ENCODE measurements at places on chromosomes 13 and 19.

GRCh38 chr19:17255150-17255621 is 9.4 kb downstream of the USHBP1 start:
- DNase-seq = no peak

DNA sequence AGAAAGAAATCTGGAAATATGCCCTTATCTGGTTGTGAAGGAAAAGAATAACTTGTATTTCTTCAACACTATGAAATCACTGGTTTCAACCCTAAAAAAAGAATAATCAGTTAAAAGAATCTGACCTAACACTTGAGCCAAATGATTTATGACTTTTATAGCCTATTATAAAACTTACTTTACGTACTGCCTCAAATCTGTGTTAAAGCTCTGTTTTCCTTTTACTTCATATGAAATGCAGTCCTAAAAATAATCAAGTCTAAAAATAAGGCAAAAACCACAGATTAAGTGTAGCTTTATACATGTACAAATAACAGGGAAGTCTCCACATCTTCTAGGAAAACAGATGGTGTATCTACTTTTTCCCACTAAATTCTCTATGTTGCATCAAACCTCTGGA is 101.3 kb downstream of the VWA8 start:
- DNase-seq = no peak

DNA sequence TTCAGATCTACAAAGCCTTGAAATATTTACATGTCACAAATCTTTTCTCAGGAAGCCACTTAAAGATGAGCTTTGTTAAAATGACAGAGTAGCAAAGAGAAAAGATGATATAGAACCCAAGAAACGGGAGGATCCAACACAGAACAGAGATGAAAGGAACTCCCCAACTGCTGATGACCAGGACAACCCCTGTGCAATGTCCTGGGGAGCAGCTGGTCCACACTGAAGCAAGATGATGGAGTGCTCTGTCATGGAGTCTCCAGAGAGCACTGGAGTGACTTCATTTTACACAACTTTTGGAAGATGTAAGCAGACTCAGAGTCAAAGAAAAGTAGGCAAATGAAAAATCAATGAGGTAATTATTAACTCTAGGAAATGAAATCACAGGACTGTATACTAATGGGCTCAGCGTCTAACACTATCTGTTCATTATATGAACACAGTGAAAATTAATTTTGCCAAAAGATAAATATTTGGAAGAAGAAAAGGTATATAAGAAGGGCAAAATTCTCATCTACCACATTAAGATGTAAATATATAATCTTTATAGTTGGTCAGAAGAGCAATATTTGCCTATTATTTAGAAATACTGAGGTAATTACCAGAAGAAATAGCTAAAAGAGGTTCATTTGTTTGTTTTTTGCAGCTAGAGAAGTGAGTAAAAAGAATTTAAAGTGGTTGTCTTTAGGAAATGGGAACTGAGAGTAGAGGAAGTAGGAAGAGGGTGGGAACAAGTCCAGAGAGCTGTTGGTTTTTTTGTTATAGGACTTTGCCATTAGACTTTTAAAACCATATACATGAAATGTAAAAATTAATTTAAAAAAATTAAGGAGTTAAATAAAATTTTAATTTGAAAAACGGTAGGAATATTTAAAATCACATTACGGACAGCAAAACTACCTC is 30.5 kb downstream of the MTRF1 start:
- DNase-seq = no peak

DNA sequence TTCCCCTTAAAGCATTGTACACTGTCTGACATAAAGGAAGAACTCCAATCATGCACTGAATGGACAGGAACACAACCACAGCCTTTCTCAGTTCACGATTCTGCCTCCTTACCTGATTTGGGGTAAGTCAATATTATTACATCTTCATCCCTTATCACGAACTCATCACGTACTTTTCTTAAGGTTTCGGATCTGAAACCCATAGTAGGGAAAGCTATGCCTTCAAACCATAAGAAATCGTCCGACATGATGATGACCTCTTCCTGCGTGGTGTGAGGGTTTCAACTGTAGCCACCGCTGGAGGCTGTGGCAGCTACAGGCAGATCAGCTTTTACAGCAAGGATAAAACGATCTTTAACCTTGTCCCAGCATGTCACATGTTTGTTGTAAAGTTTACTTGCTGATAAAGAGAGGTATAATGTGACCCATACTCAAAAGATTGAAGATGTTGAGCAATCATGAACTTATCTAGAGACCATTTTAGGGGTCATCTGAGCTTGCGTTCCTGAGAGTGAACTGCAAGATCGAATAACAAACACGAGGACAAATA is at the start of gene SULT2A1:
Gene SULT2A1 (minus strand): TSS at position 306 of the 550 bp plus-strand sequence. CDS start 58 bp downstream, at position 248.
- no peak for DNase-seq

- DNase-seq = no peak
Observed at GRCh38 chr13:107586216-107586615, 629.1 kb downstream of the LIG4 start.

DNA sequence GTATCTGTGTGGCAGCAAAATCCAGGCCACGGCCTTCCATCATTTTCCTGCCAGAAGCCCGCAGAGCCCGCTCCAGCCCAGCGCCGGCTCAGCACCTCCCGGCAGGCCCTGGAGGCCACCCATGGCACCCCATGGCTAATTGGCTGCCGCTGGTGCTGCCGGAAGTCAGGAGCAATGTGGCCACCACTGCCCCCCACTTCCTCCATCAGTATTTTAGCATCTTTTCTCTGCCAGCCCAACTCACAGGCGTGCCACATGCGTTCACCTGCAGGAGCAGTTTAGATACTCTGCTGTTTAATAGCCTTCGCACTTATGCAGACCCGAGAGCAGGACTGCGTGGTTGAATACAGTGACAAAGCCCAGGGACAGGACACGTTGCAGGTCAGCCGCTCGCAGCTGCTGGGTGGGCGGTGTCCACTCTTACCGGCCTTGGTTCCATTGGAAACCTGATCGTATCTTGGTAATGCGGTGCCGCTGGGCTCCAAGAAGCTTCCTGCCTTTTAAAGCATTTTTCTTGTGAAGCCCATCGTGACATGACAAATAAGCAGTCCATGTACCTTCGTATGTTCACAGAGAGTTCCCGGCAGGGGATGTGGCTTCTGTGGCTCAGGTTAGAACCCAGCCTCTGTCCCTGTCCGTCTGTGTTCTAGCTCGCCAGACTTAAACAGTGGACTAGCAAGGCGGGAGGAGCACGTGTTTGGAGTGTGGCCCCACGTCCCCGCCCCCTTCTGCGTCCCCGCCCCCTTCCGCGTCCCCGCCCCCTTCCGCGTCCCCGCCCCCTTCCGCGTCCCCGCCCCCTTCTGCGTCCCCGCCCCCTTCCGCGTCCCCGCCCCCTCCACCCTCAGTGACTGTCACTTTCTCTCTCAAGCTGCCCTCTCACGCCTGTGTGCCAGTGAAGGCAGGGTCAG is 162.0 kb upstream of the SOX1 start:
- DNase-seq = no peak

GRCh38 chr13:100899720-100900316 is 225.2 kb upstream of the TMTC4 start:
- DNase-seq = no peak

DNA sequence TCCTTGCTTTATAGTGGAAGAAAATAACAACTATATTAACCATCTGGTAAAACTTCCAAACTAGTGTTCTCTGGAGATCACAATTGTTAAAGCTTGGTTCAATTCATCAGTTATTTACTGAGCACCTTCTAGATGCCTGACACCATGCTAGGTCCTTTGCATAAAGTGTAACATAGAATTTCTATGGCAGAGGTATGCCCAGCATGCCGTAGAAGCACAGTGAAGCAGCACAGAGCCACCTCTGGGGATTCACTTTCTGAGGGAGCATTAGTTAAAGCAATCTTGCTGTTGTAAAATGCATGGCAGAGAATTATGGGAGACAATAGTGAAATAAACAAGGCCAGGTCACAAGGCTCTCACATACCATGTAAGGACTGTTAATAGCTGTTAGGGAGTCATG is 75.2 kb downstream of the LRRC63 start:
- no peak for DNase-seq

DNA sequence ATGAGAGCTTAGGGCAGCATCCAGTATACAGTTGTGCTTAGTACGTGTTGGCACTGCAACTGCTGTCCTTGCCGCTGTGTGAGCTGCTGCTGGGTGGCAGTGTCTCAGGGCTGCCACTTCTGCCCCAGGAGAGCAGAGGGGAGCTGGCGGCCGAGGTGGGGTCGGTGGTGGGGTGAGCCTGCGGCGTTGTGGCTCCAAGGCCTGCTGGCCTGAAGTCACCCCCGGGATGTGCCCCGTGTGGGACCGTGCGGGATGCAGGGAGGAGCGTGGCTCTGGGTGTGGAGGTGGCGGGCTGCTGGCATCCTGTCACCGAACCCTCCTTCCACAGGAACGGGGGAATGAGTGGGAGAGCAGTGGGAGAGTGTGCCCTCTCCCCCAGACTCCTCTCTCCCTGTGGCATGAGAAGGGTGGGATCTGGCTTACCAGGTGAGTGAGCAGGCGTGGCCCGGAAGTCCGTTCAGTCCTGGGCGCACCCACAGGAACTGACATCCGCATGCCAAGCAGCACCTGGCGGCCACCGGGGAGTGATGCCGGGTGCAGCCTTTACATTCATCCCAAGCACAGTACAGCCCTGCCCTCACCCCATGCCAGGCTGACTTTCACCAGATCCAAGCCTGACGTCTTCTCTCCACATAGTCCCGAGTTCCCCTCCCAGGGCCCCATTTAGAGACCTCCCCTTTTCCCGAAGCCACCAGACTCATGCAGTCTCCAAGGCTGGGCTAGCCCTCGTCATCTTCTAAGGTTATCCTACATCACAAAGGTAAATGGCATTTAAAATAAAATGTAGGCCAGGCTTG is 26.6 kb downstream of the MCF2L start:
- DNase-seq = no peak

DNA sequence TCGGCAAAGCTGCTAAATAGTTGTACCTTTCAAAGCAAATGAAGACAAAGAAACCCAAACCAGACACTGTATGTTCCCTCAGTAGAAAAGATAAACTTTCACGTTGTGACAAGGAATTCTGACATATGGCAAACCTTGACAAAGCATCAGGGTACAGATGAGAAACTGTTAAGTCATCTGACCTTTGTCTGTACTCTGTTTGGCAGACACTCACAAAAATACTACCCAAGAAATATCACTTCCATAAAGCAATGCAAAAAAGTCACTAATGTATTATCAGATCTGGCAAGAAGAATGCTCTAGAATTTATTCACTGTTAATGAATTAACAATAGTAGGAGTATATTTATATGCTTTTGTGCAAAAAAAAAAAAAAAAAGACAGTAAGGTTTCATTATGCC is 843.7 kb downstream of the DIAPH3 start:
- DNase-seq = no peak

DNA sequence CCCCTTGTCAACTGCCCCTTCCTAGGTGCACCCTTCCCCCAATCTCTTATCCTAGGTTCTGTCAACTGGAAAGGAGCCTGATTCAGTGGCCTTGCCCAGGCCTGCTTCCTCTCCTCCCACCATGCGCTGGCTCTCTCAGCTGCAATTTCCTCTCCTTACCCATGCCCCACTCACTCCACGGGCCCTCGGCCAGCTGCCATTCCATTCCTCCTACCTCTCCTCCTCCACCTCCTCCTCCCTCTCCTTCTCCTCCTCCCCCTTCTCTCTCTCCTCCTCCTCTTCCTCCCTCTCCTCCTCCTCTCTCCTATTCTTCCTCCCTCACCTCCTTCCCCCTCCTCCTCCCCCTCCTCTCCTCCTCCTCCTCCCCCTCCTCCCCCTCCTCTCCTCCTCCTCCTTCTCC is 9.6 kb upstream of the TIMM44 start:
- DNase-seq = no peak

GRCh38 chr13:99103536-99103935 is 97.1 kb upstream of the UBAC2 start:
- DNase-seq = no peak

- no peak for DNase-seq
Observed at GRCh38 chr13:31460061-31460460, 260.3 kb downstream of the B3GLCT start.

- DNase-seq = no peak
Observed at GRCh38 chr13:27310946-27311345, 40.3 kb downstream of the RASL11A start.

GRCh38 chr19:55669418-55670279 is 5.4 kb upstream of the EPN1 start:
- no peak for DNase-seq

DNA sequence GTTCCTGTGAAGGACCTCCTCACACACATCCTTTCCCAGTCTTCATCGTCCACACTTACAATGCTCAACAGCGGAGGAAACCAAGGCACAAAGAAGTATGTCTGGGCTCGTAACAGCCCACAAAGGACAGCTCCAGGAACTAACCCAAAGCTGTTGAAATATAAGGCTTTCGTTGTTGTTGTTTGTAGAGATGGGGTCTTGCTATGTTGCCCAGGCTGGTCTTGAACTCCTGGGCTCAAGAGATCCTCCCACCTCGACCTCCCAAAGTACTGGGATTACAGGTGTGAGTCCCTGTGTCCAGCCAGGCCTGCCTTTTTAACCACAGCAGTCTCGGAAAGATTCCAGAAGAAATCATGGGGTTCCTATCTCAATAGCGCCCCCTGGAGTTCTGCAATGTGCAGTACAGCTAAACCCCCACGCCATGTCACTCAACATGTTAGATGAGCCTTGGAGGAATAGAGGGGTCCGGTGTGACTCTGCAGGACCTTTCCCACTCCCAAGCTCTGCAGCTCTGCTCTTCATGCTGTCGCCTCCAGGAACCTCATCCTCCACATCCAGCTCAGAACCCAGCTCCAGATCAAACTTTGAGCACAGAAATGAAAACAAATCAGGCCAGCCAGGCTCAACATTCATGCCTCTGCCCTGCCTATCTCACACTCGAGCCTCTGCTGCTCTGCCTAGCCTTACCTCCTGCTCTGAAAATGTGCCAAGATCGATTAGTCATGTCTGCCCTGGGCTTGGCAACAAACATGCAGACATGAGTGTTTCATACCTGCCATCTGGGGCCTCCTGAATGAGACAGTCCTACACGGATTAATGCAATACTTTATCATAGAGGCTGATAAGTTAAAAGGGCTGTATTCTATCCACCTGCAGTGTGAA is 7.5 kb downstream of the PLA2G4C start:
- DNase-seq = peak; percentile 27

DNA sequence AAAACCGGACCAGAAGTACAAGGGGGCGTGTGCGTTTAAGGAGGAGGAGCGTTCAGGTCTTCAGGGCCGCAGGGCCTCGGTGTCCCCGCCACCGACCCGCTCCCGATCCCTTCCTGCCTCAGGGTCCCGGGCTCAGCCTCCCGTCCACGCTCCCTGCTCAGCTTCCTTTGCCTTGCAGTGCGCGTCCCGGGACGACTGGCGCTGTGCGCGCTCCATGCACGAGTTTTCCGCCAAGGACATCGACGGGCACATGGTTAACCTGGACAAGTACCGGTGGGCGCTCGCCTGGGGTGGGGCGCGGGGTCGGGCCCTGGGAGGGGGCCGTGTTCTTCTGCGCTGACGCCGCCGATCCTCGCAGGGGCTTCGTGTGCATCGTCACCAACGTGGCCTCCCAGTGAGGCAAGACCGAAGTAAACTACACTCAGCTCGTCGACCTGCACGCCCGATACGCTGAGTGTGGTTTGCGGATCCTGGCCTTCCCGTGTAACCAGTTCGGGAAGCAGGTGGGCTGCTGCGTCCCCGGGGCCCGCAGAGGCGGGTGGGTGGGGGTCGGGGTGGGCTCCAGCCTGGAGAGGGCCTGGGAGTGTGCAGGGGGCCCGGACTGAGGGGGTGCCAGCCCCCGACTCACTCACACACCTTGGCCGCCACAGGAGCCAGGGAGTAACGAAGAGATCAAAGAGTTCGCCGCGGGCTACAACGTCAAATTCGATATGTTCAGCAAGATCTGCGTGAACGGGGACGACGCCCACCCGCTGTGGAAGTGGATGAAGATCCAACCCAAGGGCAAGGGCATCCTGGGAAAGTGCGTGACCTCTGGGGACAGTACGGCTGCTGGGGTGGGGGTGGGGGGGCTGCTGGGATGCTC is 1.4 kb downstream of the GPX4 start:
- DNase-seq = no peak

Measured in AML-193 (cell line).